ENCODE measurements at places on chromosomes 12 and 14.

GRCh38 chr14:100471441-100472093 lies 115.7 kb downstream of the BEGAIN start:
- DNase-seq = peak; percentile 77

DNA sequence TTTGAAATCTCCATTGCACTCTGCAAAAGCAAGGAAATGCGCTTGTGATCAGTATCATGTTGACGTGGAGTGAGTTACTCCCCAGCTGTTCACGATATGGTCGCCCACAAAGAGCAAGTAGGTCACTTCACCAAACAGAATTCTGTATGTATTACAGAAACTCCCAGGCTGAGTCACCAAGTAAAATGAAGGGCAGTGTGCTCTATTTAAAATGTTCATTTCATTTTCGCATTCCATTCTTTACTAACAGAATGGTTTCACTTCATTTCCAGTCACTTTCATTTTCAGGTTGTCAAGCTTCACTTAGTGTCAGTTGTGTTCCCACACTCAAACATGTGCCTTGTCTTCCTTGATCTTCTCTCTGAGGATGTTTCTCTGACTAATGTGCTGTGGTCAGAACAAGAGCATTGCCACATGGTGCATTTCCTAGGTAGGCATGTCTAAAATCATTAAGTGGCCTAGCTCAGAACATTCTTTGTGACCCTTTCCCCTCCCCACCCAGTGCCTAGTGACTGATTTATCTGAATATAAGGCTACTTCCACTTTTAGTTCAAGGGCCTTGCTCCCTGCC lies 391.2 kb downstream of the RAD51B start:
- peak; percentile 86 for DNase-seq

DNA sequence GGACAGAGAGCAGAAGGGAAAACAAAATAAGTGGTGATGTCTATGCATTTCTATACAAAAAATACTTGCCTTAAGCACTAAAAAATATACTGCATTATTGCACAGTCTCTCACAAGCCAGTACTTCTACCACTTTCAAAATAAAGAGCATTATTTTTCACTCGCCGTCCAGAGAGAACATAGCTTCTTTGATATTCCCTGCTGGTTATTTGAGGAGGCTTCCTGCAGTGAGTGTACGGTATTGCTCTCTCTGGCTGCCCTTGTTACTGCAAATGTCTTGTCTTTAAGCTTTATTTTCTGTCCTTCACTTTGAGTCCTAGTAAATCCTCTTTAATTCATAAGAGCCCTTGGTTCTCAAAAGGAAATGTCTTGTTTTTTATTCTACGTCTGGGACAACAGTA lies 81.1 kb downstream of the EML1 start:
- no peak for DNase-seq

GRCh38 chr12:21800011-21800410 lies 25.5 kb upstream of the KCNJ8 start:
- no peak for DNase-seq

GRCh38 chr14:60206837-60207533 lies 41.8 kb upstream of the DHRS7 start:
- DNase-seq = no peak
